Effector CD8-positive, alpha-beta T cell (primary cell): ENCODE measurements at places on chromosomes 12 and 14.

DNA sequence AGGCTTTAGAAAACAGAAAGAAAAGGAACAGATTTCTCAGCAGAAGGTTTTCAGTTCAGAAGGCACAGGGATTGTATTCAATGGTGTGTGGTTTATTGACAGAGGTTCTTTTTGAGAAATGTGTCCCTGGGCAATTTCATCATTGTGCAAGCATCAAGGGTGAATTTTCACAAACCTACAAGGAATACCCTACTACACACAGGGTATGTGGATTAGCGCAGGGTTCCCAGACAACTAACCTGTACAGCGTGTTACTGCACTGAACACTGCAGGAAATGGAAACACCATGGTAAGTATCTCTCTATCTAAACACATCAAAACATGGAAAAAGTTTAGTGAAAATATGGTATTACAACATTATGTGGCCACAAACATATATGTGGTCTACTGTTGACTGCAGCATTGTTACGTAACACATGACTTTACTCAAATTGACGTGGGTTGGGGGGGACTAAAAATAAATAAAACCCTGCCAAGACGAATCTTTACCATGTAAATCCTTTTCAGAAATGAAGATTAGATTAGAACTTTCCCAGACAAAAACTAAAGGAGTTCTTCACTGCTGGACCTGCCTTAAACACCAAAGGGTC, 893.1 kb downstream of the TMEM121 start:
- DNase-seq: no peak

DNA sequence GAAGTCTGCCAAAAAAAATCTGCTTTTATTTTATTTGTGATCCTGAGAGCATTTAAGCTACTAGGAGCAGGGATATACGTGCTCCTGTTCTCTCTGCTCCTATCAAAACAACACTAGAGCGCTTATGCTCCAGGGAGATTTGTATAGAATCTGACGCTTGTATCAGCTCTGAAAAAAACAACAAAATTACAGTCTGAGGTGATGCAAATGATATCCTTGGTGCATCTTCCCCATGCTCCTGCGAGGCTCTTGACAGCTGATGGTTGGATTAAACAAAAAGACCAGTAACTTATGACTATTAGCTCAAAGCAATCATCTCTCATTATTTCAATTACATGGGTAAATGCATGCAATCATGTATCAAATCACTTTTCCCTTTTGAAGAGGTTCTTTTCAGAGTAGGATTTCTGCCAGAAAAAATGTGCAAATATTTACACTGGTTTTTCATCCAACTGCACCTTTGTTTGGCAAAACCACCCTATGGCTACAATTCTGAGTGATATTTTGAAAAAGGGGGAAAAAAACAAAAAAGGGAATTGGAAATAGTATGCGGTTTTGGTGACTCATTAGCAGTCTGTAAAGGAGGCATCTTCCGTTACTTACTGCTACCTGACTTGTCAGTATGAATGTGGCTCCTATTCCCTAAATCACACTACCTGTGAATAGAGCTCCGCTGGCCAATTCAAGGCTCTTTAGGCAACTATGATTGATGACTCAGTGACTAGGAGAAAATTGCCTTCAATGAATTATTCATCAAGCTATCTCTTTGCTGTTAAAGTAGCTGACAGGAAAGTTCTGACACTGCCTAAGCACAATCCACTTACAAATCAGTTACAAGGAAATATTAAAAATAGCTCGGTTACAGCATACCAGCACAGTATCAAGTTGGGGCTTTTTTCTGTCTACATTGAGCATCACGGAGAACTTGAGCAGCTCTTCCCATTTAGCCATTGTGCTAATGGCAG, 450.0 kb downstream of the FOXG1 start:
- DNase-seq: no peak

DNA sequence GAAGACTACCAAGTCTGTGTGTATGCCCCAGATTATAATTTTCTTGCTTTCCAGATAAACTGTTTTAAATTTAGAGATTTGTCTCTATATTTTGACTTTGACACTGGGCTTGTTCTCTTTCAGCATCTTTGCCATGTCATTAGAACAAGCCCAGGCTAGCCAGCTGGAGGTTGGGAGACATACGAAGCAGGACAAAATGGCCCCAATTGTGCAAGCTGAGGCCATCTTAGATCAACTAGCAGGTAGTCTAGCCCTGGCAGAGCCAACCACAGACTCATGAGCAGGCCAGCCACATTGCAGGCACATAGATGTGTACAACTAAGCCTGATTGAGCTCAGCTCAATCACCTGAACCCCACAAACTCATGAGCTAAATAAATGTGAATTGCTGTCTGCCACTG, 321.4 kb downstream of the ATP23 start:
- no peak for DNase-seq

- no peak for DNase-seq
These were observed 498 bp downstream of the RACGAP1 start for GRCh38 chr12:50024805-50025186.

- DNase-seq: no peak
These were observed 3.5 kb downstream of the RIN3 start for GRCh38 chr14:92516966-92517506.
